Pancreas (tissue), 10 donors: ENCODE measurements at places on chromosomes 11 and 22. TPM values are rescaled to one million over a fixed set of nuclear protein-coding genes. Genes with fewer than 3 reads are reported as not detected.
A peak's percentile ranks its signal among the peaks of the same experiment; 100 is the strongest.

PAK1 gene
- total RNA-seq: 18.0 TPM

HEPN1 gene
- total RNA-seq: not detected

DNA sequence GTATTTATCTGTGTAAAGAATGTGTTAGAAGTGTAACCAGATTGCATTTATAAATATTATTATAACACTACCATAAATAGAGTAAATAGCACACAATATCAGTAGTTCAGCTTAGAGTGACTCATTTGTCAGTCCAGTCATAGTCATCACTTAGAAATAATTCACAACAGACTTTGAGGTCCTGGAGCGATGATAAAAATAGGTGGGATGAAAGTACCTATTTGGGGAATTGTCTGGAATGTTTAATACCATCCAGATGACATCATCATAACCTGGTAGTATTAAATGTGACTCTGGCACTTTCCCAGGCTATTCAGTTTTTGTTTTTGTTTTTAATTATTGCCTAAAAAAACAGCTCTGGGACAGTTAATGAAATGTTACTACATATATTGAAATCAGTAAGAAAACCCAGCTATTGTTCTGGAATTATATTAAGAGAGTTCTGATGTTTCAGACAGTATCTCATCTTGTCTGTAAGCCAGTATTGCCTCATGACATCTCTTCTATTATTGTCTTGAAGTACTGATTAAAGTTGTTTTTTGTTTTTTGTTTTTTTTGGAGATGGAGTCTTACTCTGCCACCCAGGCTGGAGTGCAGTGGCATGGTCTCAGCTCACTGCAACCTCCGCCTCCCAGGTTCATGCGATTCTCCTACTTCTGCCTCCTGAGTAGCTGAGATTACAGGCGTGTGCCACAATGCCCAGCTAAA is 74.8 kb downstream of the SIK2 start:
- no peak for DNase-seq

- no peak for DNase-seq
Observed at GRCh38 chr11:16785520-16786128, 47.2 kb downstream of the C11orf58 start.

- no peak for DNase-seq
Observed at GRCh38 chr11:126890561-126890960, 110.0 kb downstream of the KIRREL3 start.

DNA sequence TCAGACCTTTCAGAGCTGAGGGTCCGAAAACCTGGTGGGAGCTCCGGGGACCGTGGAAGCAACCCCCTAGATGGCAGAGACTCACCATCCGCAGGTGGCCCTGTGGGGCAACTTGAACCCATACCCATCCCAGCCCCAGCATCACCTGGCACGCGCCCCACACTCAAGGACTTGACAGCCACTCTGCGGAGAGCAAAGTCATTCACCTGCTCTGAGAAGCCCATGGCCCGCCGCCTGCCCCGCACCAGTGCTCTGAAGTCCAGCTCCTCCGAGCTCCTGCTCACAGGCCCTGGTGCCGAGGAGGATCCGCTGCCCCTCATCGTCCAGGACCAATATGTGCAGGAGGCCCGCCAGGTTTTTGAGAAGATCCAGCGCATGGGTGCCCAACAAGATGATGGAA is 2.0 kb downstream of the ARHGEF17 start:
- DNase-seq: peak; percentile 46

UCP3 gene
- total RNA-seq: 0.32 TPM

DNA sequence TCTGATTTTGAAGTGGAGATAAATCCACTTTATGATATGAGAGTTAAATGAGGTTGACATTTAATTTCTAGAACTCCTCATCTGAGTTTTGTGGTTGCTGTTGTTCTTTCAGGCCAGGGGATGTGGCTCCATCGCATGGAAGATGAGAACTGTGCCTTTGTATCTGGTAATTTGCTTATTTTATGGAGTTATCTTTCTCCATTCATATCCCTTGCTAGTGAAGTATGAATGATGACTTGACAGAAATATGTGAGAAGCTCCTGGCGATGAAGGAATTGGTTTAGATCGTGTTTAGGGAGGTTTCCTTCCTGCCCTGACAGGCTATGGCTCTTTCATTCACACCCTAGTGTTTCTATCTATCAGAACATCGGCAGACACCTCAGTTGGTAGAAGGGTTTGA is 393.7 kb downstream of the ETS1 start:
- DNase-seq: no peak

DNA sequence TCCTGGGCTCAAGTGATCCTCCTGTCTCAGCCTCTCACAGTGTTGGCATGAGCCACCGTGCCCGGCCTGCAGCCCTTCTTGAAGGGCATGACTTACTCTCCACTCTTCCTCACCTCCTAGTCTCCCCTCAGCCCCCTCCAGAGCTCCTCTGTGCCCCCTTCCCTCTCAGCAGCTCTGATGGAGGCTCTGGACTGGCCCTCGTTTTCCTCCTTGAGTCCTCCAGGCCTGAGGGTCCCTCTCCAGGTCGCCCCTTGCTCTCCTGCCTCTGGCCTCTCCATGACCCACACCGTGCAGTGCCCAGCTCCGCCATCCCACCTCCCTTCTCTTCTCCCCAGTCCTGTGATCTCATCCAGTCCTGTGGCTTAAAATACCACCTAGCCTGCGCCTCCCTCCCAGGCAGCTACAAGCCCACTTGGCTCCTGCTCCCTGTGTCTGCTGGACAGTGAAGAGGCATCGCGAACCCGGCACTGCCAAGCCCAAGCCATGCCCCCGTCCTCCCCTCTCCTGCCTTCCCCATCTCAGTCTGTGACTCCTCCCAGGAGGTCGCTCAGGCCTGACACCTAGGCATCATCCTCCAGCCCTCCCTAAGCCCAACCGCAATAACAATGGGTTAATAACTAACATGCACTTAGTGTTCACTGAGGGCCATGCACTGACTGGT is 11.9 kb downstream of the KCNJ4 start:
- no peak for DNase-seq
